Cerebellar nuclear complex (tissue), 1 donor: ENCODE measurements at places on chromosomes 16 and 17.

- no peak for DNase-seq
Observed at GRCh38 chr16:82300374-82300951, 130.4 kb upstream of the MPHOSPH6 start.

DNA sequence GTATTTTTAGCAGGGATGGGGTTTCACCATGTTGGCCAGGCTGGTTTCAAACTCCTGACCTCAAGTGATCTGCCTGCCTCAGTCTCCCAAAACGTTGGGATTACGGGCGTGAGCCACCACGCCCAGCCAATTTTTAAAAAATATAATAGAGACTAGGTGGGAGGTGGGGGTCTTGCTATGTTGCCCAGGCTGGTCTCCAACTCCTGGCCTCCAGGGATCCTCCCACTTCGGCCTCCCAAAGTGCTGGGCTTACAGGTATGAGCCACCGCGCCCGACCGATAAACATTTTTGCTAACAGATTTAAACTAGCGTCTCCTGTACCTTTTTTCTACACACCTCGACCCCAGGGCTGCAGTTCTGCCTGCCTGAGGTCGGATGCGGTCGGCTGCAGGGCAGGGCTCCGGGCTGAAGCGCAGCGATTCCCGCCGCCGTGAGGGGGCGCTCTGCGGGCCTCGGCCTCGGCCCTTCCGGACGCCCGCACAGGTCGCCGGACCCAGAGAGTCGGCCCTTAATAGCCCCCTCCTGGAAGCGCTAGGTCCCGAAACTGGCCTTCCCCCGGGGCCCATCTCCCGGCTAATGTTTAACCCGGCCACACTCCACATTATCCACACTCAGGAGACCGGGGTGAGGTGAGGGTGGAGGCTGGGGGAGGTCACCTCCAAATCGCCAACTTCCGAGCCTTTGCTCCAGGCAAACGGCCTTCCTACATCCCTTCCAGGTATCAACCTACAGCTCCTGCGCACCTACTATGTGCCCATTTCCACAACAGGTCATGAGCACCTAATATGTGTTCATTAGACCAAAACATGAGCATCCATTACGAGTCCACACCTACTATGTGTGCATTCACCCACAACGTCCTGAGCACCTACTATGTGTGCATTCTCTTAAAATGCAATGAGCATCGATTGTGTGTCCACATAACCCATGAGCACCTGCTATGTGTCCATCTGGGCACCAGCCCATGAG lies 2.0 kb upstream of the GLIS2 start:
- no peak for DNase-seq

DNA sequence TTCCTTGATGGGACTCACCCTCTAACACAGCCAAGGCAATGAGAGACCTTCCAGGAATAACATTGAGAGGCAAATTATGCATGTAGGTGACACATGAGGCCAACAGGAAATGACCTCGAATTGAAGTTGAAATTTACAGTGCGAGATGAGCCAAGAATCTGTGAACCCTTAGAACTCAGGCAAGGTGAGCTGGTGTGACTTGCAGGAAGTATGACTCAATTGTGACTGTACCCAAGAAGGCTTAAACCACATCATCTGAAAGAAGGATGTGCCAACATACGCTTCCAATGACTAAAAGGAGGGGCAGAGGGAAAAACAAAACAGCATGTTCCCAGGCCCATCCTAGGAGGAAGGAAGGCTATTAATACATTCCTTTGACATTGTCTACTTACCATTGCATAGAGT lies 44.8 kb downstream of the PITPNC1 start:
- no peak for DNase-seq

- no peak for DNase-seq
Observed at GRCh38 chr16:14013571-14014283, 57.4 kb upstream of the MRTFB start.

GRCh38 chr16:14345512-14346115 lies 274.5 kb downstream of the MRTFB start:
- no peak for DNase-seq

DNA sequence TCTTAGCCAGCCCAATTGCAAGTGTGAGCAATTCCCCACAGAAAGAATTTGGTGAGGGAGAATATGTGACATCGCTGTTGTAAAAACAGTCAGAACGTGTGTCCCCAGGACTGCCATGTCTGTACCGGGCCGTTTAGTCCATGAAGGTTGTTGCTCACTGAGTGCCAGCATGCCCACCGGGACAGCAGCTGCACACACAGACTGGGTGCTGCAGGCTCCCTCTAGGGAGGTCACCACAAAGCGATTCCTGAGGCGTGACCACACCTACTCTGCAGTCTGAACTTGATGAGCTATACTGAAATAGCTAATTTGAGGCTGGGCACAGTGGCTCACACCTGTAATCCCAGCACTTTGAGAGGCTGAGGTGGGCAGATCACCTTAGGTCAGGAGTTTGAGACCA lies 44.1 kb upstream of the ADORA2B start:
- no peak for DNase-seq

- DNase-seq: no peak
Observed at GRCh38 chr16:85381738-85382592, 231.2 kb upstream of the GSE1 start.

DNA sequence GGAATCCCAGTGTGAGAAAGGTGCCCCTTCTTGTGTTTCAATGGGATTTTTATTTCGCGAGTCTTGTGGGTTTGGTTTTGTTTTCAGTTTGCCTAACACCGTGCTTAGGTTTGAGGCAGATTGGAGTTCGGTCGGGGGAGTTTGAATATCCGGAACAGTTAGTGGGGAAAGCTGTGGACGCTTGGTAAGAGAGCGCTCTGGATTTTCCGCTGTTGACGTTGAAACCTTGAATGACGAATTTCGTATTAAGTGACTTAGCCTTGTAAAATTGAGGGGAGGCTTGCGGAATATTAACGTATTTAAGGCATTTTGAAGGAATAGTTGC lies 567 bp downstream of the UBB start:
- no peak for DNase-seq

GRCh38 chr17:5898406-5898805 lies 171.8 kb upstream of the WSCD1 start:
- no peak for DNase-seq
